ENCODE measurements at places on chromosomes 4 and X.
A peak's percentile ranks its signal among the peaks of the same experiment; 100 is the strongest.

- peak; percentile 6 for DNase-seq
- no peaks in the 10 kb centered on the region for H3K4me1 ChIP-seq
- no peak overlapping the region for H3K27ac ChIP-seq
- H3K4me3 ChIP-seq = no peak overlapping the region
- no peaks in the 10 kb centered on the region for H3K27me3 ChIP-seq
- no peaks in the 10 kb centered on the region for H3K36me3 ChIP-seq
These were observed 27.6 kb downstream of the ADGRG2 start for GRCh38 chrX:19094654-19095053.

DNA sequence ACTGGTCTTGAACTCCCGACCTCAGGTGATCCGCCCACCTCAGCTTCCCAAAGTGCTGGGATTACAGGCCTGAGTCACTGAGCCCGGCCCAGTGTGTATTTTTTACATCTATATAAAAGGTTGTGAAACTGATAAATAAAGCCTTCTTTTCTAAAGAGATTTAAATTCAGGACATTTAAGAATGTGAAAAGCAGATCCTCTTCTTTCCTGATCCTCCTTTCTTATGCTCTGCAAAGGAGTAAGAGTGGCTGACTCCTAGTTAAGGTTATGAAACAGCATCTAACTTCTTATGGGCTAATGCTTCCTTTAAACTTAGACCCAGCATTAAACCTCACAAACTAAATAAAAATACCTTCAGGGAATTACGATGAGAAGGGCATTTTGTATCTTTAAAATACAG, 197.7 kb upstream of the MAB21L2 start:
- H3K27ac ChIP-seq = no peak overlapping the region
- H3K4me1 ChIP-seq = peaks cover 10% of the 10 kb centered on the region
- no peaks in the 10 kb centered on the region for H3K27me3 ChIP-seq
- no peak for DNase-seq
- no peak overlapping the region for H3K4me3 ChIP-seq

DNA sequence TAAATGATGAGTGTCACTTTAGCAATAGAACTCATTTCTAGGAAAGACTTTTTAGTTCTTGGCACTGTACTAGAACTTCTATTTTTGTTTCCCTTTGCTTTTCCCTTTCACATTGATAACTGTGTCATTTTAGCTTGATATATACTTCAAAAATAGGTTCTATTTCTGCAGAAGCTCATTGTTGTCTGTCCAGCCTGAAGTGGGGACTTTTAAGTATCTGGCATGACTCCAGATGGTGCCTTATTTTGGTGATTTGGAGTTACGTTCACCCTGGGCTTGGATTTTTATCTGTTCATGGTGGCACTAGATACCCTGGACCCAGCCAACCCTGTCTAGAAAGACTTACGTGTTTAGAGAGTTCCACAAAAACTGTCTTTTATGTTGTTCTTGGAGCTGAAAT, 3.4 kb downstream of the ABHD18 start:
- H3K4me1 ChIP-seq = peaks cover 45% of the 10 kb centered on the region
- peak; percentile 47 for DNase-seq
- H3K36me3 ChIP-seq = no peaks in the 10 kb centered on the region
- no peak overlapping the region for H3K27ac ChIP-seq

GRCh38 chr4:80201252-80202151, 4.2 kb downstream of the PRDM8 start:
- peaks cover 28% of the 10 kb centered on the region for H3K4me1 ChIP-seq
- H3K27me3 ChIP-seq = peaks cover 53% of the 10 kb centered on the region
- H3K27ac ChIP-seq = no peak overlapping the region
- H3K4me3 ChIP-seq = peak overlapping the region; percentile 49
- DNase-seq = no peak
- no peaks in the 10 kb centered on the region for H3K36me3 ChIP-seq

Data from heart right ventricle (tissue), 16 donors.